ENCODE measurements at places on chromosomes 12 and 14.
A peak's percentile ranks its signal among the peaks of the same experiment; 100 is the strongest.

DNA sequence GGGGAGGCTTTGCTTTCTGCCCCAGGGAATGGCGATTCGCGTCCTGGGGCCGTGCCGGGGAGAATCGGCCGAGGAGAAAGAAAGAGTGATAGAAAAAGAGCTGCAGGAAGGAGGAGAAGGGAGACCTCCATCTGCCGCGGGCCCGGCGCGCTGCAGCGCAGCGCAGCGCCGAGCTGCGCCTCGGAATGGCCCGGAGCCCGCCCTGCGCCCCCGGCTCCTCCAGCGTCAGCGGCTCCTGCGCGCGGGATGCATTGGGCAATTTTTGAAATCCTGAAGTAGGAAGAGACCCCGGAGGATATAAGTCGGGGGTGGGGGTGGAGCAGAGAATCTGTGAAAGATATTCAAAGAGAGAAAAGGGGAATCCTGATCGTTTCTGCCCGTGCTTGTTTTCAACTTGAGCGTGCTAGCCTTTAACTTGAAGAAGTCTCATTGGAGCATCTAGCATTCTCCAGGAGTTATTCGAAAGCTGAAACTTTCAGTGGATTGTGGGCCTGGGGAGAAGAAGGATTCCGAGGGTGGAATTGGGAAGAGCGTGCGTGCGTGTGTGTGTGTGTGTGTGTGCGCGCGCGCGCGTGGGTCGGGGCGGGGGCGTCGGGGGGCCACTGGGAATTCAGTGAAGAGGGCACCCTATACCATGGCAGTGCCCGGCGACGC is 441 bp downstream of the PDE3A start:
- peak overlapping the region; percentile 4 for H3K4me3 ChIP-seq
- no peak for DNase-seq
- peaks cover 4% of the 10 kb centered on the region for H3K36me3 ChIP-seq
- no peak overlapping the region for H3K27ac ChIP-seq

- H3K4me3 ChIP-seq, result peak overlapping the region; percentile 63
- H3K27ac ChIP-seq, result peak overlapping the region; percentile 39
- DNase-seq, result peak; percentile 39
- no peaks in the 10 kb centered on the region for H3K36me3 ChIP-seq
- H3K27me3 ChIP-seq, result no peaks in the 10 kb centered on the region
Measured at GRCh38 chr14:52131640-52132320, 62.9 kb upstream of the NID2 start.

- no peaks in the 10 kb centered on the region for H3K36me3 ChIP-seq
- H3K4me3 ChIP-seq, result no peak overlapping the region
- H3K27me3 ChIP-seq, result peaks cover 5% of the 10 kb centered on the region
- H3K27ac ChIP-seq, result no peak overlapping the region
- H3K4me1 ChIP-seq, result peaks cover 18% of the 10 kb centered on the region
Measured at GRCh38 chr12:132427999-132428935, 61.7 kb upstream of the FBRSL1 start.

GRCh38 chr12:89348894-89349699 is 3.2 kb downstream of the DUSP6 start:
- H3K27ac ChIP-seq, result no peak overlapping the region
- H3K36me3 ChIP-seq, result peaks cover 23% of the 10 kb centered on the region
- no peaks in the 10 kb centered on the region for H3K27me3 ChIP-seq
- DNase-seq, result no peak

DNA sequence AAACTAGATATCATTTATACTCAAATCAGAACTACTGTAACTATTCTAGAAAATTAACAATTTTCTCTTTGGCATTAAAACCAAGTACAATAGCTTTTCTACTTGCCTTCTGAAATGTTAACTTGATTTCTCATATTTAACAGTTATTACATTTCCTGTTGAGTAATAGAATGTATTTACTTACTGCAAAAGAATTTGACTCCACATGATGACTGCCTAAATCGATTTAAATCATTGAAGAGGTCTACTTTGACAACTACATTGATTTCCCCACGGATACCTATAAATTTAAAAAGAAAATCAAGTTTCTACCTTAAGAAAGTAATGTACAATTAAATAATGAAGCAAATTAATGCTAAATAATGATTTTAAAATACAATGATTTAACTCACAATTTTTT is 18.9 kb downstream of the C2CD5 start:
- H3K4me3 ChIP-seq, result no peak overlapping the region
- H3K36me3 ChIP-seq, result peaks cover 38% of the 10 kb centered on the region
- H3K4me1 ChIP-seq, result no peaks in the 10 kb centered on the region
- H3K27ac ChIP-seq, result no peak overlapping the region

GRCh38 chr14:72786378-72787350 is 107.2 kb downstream of the DPF3 start:
- H3K27ac ChIP-seq, result no peak overlapping the region
- no peaks in the 10 kb centered on the region for H3K4me1 ChIP-seq

GRCh38 chr14:54497224-54497623 is 8.4 kb upstream of the GMFB start:
- no peak for DNase-seq
- H3K4me1 ChIP-seq, result no peaks in the 10 kb centered on the region
- H3K4me3 ChIP-seq, result no peak overlapping the region

DNA sequence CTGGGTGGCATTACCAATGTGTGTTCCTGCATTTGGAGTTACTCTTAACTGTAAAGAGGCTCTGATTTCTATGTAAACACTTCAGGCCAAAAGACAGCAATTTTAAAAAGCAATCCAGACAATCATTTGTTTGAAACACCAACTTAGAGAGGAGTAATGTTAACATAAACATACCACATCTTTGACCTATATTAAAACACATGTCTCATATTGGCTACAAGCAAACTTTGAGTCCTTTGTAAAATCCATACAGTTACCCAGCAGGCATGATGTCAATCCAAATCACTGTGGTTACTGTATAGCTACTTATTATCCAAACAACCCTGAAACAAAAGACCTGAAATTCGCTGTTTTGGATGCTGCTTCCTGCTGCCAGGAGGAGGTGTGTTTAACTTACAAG is 7.5 kb upstream of the G2E3 start:
- peaks cover 27% of the 10 kb centered on the region for H3K27me3 ChIP-seq
- no peaks in the 10 kb centered on the region for H3K36me3 ChIP-seq
- no peaks in the 10 kb centered on the region for H3K4me1 ChIP-seq
- no peak overlapping the region for H3K4me3 ChIP-seq
- DNase-seq, result no peak
- no peak overlapping the region for H3K27ac ChIP-seq
